ENCODE measurements at places on chromosomes 12 and 14.

- DNase-seq = no peak
Measured at GRCh38 chr14:46417066-46417465, 234.5 kb downstream of the RPL10L start.

- no peak for DNase-seq
Measured at GRCh38 chr12:122352394-122352793, 70.1 kb downstream of the CLIP1 start.

DNA sequence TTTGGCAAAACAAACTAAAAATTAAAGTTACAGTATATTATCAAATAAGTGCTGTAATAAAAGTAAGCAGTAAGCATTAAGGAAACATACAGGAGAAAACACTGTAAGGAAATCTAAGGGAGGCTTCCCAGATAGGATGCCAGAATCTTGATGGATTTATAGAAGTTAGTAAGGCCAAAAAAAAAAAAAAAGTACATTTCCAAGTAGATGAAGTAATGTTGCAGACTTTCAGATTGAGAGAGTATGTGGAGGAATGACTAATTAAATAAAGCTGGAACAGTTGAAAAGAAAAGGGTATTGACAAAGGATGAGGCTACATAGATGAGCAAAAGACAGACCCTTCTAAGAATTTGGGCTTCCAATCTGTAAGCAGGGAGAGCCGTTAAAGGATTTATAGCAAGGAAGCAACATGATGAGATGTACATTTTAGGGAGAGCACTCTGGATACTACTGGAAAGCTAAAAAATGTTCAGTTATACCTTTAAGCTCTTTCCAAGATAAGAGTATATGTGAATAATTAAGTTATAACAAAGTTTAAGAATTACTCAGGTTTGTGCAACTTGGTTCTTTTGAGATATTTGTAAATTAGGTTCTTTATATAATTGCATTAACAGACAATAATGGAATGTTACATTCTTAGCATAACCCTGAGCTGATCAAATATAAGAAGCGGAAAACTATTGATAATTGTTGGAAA is 87.5 kb upstream of the MON2 start:
- DNase-seq = peak; percentile 64

GRCh38 chr14:79554816-79555215 is 656.5 kb downstream of the DIO2 start:
- DNase-seq = no peak

- DNase-seq = no peak
Measured at GRCh38 chr14:91241863-91242262, 2.6 kb downstream of the GPR68 start.

- DNase-seq = peak; percentile 91
Measured at GRCh38 chr12:104852102-104852501, 106.0 kb downstream of the SLC41A2 start.

GRCh38 chr12:8609061-8609570 is 3.5 kb downstream of the AICDA start:
- DNase-seq = peak; percentile 42

- DNase-seq = peak; percentile 56
Measured at GRCh38 chr14:41925409-41925808, 318.7 kb downstream of the LRFN5 start.

- DNase-seq = peak; percentile 39
Measured at GRCh38 chr12:84694116-84694515, 218.5 kb downstream of the SLC6A15 start.

- DNase-seq = no peak
Measured at GRCh38 chr12:15158083-15158482, 63.1 kb downstream of the RERG start.

DNA sequence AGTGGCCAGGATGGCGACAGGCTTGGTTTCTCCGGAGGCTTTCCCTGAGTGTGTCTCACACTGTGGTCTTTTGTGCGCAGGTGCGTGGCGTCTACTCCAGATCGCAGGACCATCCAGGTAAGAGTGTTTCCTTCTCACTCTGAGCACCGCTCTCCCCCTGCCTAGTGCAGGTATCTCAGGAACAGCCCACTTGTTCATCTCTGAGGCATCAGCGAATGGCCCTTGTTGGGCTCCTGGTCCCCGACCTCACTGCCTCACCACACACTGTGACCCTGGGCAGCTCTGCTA is 781 bp downstream of the ADGRD1 start:
- no peak for DNase-seq

DNA sequence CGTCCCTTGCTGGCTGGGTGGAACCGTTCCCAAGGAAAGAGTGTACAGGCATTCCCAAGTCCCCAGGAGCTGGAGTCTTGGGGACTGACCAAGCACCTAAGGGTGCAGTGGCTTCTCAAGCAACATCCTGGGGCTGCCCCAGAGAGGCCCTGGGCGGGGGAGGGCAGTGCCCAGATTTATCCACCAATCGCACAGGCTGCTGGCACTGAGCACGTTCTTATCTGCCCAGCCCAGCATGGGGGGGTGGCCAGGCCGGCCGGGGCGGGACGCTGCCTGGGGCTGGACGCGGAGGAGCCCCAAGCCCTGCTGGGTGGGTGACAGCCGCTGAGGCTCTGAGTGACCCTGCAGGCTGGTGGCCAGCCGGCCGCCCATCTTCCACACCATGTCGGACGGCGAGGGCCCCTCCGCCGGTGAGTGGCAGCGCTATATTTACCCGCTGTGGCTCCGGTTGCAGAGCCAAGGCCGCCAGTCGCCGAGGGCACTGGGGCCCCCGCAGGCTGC is 53.4 kb downstream of the CYP46A1 start:
- DNase-seq = no peak

- peak; percentile 82 for DNase-seq
Measured at GRCh38 chr12:53560351-53560750, 53.1 kb upstream of the NPFF start.

GRCh38 chr14:32986791-32987540 is 48.3 kb downstream of the NPAS3 start:
- peak; percentile 60 for DNase-seq

DNA sequence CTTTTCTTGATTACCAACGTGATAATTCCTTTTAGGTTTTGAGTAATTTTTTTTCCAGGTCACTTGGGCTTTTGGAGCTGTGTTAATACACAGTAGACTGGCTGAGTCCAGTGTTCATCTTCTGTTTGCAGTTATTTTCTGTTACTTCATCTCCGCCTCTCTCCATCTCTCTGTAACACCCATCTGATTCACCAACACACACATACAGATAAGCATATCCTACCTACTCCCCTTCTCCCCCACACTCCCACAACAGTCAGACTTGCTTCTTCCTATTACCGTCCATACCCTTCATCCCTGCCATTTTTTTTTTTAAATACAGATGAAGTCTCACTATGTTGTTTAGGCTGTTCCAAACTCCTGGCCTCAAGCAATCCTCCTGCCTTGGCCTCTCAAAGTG is 72.7 kb upstream of the MANSC4 start:
- no peak for DNase-seq

DNA sequence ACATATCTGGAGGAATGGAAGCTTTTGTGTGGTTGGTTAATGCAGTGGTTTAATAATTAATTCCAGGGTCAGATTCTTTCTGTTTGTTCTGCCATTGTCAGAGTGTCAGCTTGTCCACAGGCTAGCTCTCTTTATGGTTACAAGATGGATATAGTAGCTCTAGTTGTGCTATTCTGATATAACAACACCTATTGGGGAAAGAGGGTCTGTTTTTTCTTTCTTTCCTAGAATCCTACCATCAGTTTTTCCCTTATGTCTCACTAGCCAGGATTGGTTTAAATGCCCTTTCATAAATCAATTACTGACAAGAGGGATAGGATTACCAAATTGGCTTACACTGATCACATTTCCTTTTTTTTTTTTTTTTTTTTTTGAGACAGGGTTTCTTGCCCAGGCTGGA is 27.8 kb downstream of the CNOT2 start:
- DNase-seq = no peak

DNA sequence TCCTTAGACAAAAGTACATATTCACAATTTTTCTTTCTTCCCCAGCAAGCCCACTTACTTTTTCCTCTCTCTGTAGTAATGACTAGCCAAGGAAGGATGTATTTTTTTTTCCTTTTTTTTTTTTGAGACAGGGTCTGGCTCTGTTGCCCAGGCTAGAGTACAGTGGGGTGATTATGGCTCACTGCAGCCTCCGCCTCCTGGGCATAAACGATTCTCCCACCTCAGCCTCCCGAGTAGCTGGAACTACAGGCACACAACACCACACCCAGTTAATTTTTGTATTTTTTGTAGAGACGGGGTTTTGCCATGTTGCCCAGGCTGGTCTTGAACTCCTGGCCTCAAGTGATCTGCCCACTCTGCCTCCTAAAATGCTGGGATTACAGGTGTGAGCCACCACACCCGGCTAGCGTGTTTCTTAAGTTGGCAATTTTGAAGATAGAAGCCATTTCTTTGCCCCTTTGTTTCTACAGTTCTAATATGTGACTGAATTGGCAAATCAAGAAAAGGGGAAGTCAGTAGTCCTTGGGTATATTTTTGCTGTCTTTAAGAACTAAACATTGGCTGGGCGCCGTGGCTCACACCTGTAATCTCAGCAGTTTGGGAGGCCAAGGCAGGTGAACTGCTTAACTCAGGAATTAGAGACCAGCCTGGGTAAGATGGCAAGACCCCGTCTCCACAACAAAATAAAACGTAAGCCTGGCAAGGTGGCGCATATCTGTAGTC is 3.2 kb upstream of the NACA start:
- DNase-seq = no peak

DNA sequence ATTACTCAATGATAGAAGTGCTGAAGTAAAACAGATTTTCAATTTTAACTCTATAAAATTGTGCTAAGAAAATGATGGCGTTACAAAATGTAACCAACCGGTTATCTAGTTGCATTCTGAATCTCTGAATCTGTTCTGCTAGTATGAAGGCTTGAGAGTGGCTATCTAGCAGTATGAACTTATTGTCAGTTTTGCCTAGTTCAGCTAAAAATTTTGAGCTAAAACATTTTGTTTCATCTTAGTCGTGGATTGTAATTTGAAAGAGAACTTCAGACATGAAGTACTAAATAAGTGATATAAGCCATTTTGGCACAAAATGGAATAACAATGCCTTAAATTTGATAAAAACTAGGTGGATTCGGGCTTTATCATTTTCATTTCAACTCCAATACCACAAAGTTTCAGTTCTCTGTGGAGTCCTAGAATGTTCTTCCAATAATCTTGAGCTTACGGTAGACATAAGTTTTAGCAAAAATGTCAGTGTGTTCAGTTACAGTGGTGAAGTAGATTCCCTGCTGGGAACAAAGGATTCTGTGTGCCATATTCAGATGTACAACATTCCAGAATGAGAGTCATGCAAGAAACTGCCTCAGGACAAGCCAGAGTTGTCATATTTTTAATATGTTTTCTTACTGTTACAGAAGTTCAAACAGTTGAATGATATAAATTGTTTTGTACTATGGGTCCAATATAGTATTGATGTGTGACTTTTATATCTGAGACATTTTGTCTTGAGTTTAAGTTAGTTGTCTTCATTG is 28.1 kb downstream of the ATP6V1D start:
- DNase-seq = no peak

GRCh38 chr12:117528538-117528937 is 167.1 kb upstream of the NOS1 start:
- no peak for DNase-seq

DNA sequence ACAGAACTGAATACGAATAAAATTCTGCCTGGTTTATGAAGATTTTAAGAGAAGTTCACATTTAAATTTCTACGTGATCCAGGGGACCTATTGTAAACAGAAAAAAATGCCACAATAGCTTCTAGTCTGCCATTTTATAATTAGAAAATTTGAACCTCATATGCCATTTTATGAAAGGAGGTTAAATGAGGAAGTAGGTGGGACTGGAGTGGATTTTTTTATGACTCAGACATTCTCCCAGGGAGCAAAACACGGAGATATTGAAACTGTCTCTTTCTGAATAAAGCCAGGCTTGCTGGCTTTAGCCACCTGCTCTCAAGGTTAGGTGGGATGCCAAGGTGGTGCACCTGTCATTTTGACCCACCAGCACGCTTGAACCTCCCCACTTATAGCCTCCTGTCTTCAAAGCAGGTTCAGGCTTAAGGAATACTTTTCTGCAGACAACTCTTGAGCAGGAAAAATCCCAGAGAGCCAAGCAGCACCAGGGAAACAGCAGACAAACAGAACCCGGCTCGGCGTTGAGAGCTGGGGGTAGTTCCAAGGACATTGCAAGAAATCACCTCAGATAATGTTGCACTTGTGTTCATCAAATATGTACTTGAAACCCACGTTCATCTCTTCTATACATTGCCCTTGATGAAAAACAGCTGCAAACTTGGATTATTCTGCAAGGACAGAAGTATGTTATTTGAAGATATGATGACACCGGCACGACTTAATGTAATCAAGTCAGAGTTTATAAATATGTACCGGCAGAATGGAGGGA is 203.7 kb downstream of the PPM1H start:
- DNase-seq = peak; percentile 81

- peak; percentile 93 for DNase-seq
Measured at GRCh38 chr14:101927859-101928258, 36.5 kb upstream of the DYNC1H1 start.

DNA sequence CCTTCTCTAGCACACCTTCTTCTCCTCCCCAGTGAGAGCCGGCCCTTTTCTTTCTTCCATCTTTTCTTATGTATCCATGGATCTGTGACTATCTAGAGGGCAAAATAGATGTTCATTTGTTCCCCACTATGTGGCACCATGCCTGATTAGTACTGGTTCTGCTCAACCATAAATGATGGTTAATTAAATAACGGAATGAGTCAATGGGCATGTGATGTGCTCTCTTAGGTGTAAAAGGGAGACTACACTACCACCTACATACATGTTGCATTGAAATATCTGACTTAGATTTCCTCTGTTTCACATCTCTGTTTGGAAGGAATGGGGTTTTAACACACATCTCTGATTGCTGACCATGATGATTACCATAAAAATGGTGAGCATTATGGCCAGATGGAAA is 116.5 kb downstream of the BTG1 start:
- no peak for DNase-seq

DNA sequence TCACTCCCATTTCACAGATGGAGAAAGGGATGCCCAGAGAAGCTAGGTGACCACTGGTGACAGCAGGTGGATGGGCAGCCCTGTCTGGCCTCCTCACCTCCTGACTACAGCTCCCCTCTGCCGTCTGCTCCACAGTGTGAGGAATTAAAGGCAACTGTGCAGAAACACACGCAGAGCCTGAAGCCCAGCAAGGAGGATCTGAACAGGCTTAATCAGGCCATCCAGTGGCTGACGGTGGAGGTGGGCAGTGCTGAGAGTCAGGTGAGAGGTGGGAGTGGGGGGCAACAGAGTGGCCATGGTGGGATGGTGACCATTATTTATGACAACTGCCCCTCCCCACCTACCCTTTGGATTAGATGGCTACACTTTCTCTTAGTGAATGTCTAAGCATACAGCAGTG is 1.2 kb downstream of the KRT86 start:
- no peak for DNase-seq

- peak; percentile 89 for DNase-seq
Measured at GRCh38 chr14:99537399-99537798, 56.2 kb downstream of the CCNK start.

- DNase-seq = peak; percentile 96
Measured at GRCh38 chr12:93174048-93174447, 203.7 kb upstream of the NUDT4 start.

GRCh38 chr12:53579545-53579955 is 46.6 kb downstream of the ATF7 start:
- DNase-seq = no peak

GRCh38 chr14:105015905-105016304 is 5.0 kb downstream of the CDCA4 start:
- DNase-seq = no peak

All from fibroblast of skin of abdomen (primary cell).